ENCODE measurements at places on chromosomes 7 and 10.

DNA sequence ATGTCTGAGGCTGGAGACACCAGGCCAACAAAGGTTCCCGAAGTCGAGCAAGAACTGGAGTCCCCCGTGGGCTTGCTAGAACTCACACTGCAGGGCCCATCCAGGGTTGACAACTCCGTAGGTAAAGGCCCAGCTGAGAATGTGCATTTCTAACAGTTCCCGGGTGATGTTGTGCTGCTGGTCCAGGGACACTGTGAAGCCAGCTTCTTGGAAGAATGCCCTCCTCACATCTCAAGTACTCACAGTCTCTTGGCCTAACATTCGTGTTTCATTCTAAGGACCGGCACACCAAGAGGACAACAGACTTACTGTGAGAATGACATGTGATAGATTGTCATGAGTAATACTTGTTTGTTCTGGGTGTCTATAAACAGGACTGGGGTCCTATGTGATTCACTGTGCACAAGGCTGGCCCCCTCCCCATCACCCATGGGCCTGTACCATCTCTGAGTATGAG lies 682.3 kb upstream of the IGFBP3 start:
- DNase-seq = no peak

GRCh38 chr7:55550010-55550663 lies 22.2 kb downstream of the VOPP1 start:
- DNase-seq = no peak

DNA sequence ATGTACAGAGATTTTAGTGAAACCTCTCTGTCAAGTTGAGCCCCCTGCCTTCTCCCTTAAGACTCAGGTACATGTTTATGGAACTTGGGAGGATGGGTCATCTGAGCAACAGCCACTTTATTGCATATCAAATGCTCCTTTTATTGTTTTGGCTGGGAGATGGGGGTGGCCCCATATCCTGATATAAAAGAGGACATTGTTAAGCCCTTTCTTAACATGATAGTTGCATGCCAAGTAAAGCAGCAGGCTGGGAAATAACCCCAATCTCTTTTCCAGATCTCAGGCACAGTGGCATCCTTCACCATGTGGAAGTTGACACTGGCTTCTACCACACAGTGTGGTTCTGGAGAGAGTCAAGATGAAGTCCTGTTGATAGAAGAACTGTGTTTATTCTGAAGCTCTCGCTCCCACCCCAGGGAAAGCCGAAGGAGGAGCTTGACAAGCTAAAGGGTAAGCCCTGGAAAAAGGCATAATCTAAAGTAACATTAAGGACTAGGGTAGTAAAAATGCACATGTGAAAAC lies 746.7 kb downstream of the SUGCT start:
- no peak for DNase-seq

GRCh38 chr10:9615189-9615588 lies 1402.5 kb upstream of the CELF2 start:
- no peak for DNase-seq

GRCh38 chr10:77888356-77888703 lies 38.2 kb downstream of the DLG5 start:
- no peak for DNase-seq
